Body of pancreas (tissue), 4 donors: ENCODE measurements at places on chromosomes 3 and 15. TPM values are rescaled to one million over a fixed set of nuclear protein-coding genes. Genes with fewer than 3 reads are reported as not detected.

Gene CLRN1
- total RNA-seq: not detected

Gene C15orf62
- total RNA-seq: 0.26 TPM

DNA sequence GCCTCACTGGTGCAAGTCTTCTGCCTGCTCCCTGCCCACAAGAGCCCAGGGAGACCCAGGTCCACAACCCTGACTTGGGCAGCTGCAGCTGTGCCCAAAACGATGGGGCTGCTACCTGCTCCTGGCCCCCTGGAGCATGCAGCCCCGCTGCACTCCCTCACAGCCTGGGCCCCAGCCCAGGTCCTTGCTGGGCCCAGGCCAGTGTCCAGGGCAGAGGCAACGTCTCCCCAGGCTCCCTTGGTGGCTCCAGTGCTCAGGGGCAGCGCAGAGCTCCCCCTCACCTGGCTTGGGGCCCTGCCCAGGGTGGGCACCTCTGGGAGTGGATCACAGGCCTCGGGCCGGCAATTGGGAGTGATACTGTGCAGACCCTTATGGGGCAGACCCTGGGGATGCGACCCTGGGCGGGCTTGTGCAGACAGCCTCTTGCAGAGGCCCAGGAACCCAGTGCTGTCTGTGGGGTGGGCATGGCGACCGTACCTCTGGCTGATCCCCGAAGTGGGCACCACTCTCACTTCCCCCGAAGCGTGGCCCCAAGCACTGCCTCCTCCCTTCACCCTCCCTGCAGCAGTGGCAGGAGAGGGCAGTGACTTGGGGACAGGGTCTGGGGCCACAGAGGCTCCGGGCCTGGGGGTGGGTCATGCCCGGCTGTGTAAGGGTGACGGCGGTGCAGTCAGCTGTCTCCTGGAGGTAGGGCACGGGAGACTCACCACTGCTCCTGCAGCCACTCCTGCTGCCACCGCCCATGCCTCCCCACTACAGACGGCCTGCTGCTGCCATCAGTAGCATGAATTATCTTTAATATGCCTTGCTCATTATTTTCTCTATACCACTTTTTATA lies 255.9 kb downstream of the DOCK3 start:
- no peak for DNase-seq
- H3K27me3 ChIP-seq: no peaks in the 10 kb centered on the region
- no peak overlapping the region for H3K27ac ChIP-seq
- no peak overlapping the region for H3K4me3 ChIP-seq
- H3K36me3 ChIP-seq: no peaks in the 10 kb centered on the region

DNA sequence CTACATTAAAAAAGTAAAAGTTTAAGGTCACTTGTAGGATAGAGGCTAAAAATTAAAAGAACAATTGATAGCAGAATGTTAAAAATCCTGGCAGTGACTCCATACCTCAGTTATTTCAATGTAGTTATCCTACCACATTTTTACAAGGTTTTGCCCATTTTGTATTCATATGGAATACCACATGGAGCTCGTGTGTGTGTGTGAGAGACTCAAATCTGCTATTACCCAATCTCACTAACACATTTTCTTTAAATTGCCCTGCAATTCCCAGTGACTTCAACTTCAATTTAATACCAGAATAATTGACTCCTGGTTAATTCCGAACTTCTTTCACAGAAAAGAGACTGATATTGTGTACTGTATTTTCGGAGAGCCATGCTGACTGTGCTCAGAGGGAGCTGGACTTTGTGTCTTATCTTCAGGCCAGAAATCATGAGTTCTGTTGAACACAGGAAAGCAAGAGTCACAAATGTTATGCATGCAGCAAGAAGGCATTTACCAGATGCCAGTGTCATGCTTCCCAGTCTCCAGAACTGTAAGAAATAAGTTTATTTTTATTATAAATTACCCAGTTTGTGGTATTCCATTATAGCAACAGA lies 529.0 kb upstream of the NECTIN3 start:
- no peak overlapping the region for H3K27ac ChIP-seq
- H3K36me3 ChIP-seq: no peaks in the 10 kb centered on the region
- no peak for DNase-seq
- no peaks in the 10 kb centered on the region for H3K27me3 ChIP-seq
- no peak overlapping the region for H3K4me3 ChIP-seq

DNA sequence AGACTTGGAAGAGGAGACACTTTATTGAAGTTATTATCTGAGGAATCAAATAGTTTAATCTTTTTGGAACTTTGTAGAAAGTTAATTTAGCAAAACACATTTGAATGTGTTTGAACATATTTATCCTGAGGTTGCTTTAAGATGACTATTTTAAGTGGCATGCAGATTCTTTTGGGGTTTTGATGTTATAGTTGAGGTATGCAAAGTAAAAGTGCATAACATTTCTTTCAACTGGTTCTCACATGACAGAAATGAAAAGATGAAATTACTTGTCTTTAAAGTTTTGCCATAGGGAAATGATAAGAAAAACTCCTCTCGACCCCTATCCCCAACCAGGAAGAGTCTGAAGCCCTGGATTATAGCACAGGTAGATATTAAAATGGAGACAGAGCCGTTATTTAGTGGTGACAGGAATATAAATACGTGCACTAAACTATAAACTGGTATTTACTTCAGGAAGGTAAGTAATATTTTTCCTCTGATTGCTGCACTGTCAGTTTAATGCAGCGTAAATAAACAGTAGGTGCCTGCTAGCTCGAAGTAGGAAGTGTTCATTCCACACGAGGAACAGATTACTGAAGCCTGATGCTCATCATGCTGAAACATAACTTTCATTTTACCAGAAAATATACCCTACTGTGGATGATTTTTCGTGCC lies 15.1 kb upstream of the SATB1 start:
- H3K36me3 ChIP-seq: no peaks in the 10 kb centered on the region
- no peak for DNase-seq
- H3K27me3 ChIP-seq: no peaks in the 10 kb centered on the region
- H3K27ac ChIP-seq: no peak overlapping the region

- H3K4me1 ChIP-seq: peaks cover 31% of the 10 kb centered on the region
- H3K4me3 ChIP-seq: no peak overlapping the region
- H3K27me3 ChIP-seq: no peaks in the 10 kb centered on the region
- no peak overlapping the region for H3K27ac ChIP-seq
- DNase-seq: no peak
- no peaks in the 10 kb centered on the region for H3K36me3 ChIP-seq
Observed at GRCh38 chr3:57224856-57225255, 2.7 kb upstream of the APPL1 start.
